ENCODE measurements at places on chromosomes 2 and 18.
A peak's percentile ranks its signal among the peaks of the same experiment; 100 is the strongest.

DNA sequence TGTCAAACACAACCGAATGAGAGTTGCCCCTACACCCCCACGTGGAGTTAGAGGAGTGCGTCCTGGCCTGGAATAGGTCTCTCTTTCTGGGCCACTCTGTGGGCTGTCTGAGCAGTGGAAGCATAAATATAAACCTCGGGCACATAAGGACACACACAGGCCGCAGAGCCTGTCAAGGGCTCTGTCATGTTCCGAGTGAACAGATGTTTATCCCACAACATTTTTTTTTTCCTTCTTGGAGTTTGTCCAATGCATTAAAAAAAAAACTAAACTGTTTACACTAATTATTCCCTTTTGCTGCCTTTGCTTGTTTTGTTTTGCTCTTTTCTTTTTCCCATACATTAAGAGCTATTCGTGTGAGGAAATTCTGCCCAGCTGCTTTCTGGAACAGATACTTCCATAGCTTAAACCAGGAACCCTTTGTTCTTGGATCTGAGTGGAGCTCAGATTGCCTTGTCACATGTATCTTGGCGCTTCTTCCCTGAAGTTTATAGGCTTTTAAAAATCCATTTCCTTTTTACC lies 228.3 kb upstream of the FOSL2 start:
- DNase-seq, result peak; percentile 66

GRCh38 chr18:3688690-3689089 lies 238.7 kb downstream of the TGIF1 start:
- peak; percentile 98 for DNase-seq

DNA sequence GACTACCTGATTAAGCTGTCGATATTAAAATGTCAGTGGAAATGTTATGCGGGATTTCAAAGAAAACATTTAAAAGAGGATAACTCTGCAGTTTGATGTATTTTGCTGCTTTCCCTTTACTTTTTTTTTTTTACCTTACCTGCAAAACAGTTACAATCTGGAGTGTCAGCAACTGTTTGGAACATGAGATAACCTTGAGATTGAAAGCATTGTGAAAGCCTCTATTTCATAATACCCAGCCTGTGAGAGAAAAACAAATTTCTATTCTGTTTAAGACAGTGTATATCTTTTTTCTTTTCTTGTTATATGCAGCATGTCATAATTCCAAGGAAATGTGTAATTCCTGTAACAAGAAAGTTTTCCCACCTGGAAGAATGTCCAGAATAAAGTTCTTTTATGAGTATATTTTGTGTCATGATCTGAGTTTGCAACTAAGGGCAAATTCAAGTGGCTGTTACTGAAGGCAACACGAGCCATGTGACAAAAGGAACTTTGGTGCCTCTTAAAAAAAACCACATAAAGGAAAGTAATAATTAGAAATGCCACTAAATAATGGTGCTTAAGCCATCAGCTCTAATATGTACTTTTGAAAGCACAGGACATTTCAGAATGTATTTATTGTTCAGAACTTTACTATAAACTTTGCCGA lies 297.0 kb upstream of the DSEL start:
- DNase-seq, result no peak

GRCh38 chr2:170523506-170523905 lies 191.6 kb upstream of the SP5 start:
- DNase-seq, result no peak

DNA sequence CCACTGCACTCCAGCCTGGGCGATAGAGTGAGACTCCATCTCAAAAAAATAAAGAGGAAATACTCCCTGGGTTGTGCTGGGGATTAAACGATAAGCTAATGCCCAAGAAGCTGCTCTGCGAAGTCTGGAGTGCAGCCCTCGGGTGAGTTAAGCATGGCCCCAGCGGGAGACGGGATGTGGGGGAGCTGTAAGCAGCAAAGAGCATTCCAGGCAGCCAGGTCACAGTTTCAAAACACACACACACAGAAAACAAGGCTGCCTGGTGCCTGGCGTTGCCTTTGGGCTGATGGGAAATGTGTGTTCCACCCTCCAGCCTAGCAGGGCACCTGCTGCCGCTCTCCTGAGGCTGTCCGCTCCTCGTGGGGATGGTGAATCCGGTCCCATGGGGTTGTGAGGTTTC lies 24.1 kb downstream of the ODC1 start:
- peak; percentile 79 for DNase-seq

DNA sequence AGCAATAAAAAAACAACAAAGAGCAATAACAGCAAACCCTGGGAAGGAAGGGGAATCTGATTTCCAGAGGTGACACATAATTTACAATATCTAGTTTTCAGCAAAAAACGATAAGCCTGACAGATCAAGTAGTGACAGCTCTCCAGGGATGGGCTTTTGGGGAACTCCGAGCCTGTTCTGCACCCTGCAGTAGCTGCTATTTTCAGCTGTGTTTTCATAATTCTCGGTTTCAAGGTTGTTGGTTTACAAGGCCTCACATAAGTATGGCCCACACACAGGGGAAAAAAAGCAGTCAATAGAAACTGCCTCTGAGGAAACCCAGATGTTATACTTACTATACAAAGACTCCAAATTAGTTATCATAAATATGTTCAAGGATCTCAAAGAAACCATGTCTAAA lies 67.7 kb upstream of the CTLA4 start:
- no peak for DNase-seq

- peak; percentile 50 for DNase-seq
These were observed 323.1 kb downstream of the SLC8A1 start for GRCh38 chr2:40128796-40129195.
